ENCODE measurements at places on chromosomes 4 and X.

DNA sequence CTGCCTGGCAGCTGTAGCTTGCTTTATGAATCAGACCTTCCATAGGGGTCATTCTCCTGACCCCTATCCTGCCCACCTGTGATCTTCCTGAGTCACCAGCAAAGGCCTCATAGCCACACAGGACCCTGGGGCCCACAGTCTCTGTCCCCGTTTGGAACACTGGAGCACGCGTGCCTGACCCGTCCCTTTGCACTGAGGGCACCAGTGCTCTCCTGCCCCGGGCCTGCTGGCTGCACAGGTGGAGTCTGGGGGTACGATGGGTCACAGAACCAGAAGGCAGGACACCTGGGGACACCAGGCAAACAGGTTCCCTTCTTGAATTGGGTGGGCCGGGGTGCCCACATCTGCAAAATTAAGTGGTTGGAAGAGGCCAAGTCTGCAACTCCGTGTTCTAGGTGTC lies 97.2 kb downstream of the CPZ start:
- no peak for DNase-seq

DNA sequence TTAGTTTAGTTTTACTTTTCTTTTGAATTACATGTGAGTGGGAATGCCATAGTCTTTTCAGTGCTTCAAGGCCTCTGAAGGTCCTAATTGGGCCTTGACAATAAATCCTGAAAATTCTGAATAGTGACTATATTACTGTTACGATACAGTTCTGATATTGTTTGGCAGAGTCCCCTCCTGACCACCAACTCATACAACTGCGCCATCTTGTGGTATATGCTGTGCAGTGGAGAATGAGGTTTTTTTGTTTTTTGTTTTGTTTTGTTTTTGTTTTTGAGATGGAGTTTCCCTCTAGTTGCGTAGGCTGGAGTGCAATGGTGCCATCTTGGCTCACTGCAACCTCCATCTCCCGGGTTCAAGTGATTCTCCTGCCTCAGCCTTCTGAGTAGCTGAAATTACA lies 56.6 kb upstream of the CHRDL1 start:
- DNase-seq: no peak

- no peak for DNase-seq
These were observed 15.1 kb downstream of the PRIMPOL start for GRCh38 chr4:184664445-184665210.

DNA sequence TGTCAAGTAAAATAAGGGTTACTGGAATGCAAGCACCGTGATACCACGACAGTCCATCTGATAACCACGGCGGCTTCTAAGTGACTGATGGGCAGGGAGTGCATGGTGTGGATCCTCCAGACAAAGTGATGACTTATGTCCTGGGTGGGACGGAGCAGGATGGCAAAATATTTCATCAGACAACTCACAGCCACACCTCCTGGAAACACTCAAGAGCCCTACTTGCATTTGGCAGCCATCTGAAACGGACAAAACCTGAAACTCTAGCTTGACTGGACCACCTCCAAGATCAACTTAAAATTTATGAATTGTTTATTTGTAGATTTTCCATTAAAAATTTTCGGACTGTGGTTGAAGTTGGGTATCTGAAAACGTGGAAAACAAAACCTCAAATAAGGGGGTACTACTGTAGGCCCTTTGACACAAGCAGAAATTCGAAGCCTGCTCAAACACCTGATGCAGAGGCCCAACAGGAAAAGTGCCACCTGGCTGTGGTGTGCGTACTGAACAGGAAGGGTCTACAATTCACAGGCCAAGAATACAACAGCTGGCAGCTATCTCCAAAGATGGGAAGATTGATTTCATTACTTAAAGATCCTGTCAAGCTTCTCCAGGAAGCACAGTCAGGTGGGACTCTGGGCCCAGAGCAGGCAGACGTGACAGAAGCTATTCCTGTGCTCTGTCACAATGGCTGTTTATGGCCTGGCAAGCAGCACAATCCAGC lies 26.0 kb downstream of the LRIT3 start:
- no peak for DNase-seq

GRCh38 chr4:74366367-74366911 lies 1.5 kb downstream of the EREG start:
- no peak for DNase-seq

GRCh38 chr4:16227462-16227868 lies 1.2 kb upstream of the TAPT1 start:
- no peak for DNase-seq

DNA sequence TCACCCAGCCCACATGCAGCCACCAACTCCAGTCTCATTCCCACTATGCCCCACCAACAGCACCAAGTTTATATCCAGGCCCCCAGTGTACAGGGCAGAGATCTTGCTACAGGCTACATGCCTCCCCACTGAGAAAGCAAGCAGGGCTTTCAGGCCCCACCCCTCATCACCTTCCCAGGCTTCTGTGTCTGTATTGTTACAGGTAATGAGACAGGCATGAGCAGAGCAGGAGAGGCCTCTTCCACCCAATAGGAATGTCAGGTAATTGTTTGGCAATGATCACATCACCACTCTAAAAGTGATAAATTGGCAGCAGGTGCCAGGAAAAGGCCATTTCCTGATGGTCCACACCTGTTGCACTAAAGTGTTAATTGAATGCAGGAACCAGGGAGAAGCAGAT lies 102.5 kb downstream of the ZNF518B start:
- DNase-seq: no peak

DNA sequence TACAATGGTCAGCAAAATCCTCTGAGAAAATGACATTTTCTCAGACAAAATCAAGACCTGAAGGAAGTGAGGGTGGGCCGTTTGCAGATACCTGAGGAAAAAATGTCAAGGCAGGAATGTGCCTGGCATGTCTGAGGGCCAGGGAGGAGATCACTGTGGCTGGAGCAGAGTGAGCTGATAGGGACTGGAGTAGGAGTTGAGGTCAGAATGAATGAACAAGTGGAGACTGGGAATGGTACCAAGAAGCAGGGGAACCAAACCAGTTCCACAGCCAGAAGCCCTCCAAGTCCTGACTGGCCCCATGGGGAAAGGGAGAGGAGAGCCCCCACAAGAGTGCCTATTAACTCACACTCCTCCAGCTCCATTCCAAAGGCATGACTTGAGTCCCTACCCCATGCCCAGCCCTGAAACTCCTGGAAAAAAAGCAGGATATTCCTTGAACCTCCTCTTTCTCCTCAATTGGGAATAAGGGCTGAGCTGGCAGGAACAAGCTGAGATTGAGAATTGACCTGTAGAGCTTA lies 41.5 kb downstream of the STEEP1 start:
- no peak for DNase-seq

All from C1 segment of cervical spinal cord (tissue), 14 donors.